Stimulated activated CD8-positive, alpha-beta memory T cell treated with anti-CD3 and anti-CD28 coated beads, Interleukin-4, amount 100 ng/mL, for 1 hour (primary cell): ENCODE measurements at places on chromosomes 3 and 15.

DNA sequence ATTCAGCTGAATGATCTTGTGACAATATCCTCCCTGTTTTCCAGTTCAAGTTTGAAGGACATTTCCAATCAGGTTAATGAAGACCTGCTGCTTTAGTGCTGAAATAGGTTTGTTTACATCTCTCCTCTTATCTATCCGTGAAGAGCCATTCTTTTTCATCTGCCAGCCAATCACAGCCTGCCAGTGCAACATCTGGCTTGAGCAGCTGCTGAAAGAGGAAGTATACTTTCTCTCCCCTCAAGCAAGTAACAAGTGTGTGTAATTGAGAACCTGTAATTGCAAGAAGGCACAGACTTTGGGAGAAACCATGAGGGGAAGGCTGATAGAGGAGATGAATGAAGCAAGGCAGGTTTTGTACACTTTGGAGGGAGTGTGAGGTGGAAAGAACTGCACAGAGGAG is 404.3 kb downstream of the AGBL1 start:
- no peak for DNase-seq

DNA sequence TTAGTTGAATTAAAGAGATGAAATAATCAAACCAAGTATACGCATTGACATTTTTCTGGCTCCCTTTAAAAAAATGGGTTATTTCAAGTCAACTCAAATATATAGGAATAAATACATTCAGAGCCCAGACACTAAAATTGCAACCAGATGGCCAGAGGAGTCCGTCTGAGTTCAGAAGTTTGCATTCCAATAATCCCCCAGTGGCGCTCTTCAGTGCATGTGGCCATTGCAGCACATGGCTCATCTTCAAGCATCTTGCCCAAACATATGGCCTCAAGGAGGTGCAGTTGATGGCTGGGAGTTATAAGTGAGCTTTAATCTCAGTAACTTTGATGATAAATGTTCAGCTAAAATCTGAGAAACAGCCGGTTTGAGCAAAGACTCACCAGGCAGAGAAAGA is 295.8 kb upstream of the LRRN1 start:
- DNase-seq: no peak

- DNase-seq: no peak
These were observed 123.9 kb upstream of the MEF2A start for GRCh38 chr15:99441871-99442251.

GRCh38 chr15:88890495-88890894 is 4.8 kb downstream of the HAPLN3 start:
- DNase-seq: no peak

GRCh38 chr3:131735116-131735515 is 232.3 kb upstream of the MRPL3 start:
- DNase-seq: no peak

- no peak for DNase-seq
These were observed 18.8 kb upstream of the ANKDD1A start for GRCh38 chr15:64892847-64893403.

DNA sequence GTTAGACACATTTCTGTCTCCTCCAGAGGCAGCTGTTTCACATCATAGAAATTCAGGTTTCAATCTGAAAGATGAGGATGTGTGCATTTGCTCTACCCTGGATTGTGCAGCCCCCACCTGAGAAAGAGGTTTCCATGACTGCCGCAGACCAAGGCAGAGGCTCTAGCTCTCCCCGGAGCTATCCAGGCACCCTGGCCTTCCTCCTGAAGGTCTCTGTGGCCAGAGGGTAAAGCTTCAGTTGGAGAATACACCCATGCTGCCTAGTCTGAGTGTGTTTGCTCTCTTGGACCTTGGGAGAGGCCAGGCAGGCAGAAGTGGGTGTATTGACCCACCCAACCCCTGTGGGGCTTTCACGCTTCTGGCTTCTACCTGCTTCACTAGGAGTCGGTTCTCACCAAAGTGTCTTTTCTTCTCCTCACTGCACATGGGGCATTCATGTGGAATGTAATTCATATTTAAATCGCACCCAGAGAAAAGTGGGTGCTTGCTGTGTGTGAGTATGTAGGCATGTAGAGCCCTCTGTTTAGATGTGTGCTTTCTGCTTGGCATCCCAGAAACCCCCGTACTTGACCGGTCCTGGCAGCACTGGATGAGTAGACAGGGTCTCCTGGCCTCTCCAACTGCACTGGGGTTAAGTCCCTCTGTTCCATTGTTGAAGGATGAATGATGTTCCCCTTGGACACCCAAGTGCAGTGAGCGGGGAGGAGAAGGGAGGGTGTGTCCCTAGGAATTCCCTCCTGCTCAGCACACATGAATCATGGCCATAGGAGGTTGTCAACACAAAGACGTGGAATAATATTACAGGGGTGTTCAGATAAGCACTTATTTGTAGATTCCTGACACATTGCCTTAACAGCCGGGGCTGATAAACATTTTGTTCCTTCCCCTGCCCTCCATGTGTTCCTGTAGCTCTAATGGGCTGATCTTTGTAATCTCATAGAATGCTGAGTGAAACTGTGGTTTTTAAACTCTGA is 20.3 kb upstream of the RAB6B start:
- DNase-seq: no peak

DNA sequence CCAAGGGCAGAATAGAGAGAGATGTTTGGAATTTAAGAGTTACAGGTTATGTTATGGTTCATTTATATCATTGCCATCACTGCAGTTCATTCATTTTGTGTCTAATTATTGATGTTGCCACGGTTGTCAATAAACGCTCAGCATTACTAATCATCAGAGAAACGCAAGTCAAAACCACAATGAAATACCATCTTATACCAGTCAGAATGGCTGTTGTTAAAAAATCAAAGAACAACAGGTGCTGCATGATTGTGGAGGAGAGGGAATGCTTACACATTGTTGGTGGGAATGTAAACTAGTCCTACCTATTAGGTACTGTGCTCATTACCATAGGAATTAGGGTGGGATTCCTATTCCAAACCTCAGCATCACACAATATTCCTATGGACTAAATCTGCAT is 350.5 kb downstream of the TIGIT start:
- DNase-seq: no peak

- DNase-seq: no peak
These were observed 20.4 kb downstream of the CD200 start for GRCh38 chr3:112353365-112353764.

DNA sequence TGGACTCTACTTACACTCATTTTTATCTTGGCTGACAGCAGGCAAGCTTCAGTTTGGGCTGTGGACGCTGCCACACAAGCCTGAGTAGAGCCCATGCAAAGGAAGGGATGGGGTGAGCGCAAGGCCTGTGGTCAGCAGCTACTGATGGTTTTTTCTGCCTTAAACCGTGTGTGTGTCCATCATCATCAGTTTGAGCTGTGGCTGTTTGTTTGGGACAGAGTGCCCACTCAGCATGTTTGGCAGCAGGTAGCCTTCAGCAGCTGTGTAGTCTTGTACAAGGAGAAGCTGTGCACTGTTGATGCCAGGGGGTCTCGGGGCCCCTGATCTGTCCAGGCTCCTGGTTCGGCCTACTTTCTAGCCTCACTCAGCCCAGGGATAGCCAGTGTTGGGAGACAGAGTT is 3.5 kb downstream of the RBM15B start:
- DNase-seq: no peak

- no peak for DNase-seq
These were observed 12.5 kb downstream of the GASK1A start for GRCh38 chr3:42991341-42992315.

DNA sequence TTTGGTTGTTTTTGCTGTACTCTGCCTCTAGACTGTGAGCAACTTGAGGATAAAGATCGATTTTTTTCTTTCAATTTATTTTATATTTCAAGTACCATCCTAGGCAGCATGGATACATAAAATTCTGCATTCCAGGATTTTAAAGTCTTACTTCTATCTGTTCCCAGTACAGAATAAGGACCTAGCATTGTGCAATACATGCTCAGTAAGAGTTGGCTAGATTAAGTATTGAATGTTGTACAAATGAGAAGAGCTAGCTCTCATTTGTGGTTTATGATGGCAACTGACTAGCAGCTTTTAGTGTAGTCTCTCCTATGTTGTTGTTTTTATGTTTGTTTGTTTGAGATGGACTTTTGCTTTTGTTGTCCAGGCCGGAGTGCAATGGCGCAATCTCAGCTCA is 222.7 kb downstream of the TP63 start:
- no peak for DNase-seq

DNA sequence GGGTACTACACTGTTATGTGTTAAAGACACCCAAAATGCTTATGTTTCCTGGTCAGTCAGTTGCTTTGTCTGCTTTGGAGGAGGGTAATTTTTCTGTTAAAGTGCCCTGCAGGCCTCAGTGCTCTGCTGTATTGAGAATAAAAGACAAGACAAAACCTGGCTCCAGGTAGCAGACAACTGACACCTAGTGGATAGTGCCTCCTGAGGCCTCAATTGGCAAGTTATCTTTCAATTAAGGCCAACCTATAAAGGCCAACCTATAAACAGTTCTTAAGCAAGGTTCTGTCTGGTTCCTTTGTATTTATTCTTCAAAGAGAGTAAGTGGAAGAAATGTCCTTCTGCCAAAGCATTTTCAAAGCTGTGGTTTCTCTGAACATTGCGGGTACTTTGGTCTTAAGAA is 773.8 kb downstream of the MECOM start:
- no peak for DNase-seq

GRCh38 chr3:196418601-196419000 is 13.6 kb downstream of the UBXN7 start:
- no peak for DNase-seq

- DNase-seq: no peak
These were observed 145.9 kb downstream of the TBL1XR1 start for GRCh38 chr3:177051411-177051810.

- DNase-seq: no peak
These were observed 110.4 kb downstream of the EDEM1 start for GRCh38 chr3:5297895-5298294.

DNA sequence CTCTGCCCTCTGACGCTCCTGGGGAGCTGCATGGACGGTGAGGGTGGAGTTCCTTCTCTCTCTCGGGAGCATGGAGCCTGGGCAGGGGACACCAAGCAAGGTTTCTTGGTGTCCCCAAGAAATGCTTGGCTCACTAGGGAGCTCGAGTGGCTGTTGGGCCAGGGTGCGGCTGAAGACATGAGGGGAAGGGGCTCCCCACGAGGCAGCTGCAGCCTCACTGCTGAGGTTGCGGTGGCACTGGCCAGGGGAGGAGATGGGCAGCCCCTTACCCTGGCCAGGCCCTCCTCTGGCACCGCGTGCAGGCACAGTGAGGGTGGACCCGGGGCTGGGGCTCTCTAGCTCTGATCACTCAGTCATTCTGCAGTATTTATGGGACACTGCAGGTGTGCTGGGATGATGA is 43.5 kb upstream of the SLC41A3 start:
- no peak for DNase-seq

DNA sequence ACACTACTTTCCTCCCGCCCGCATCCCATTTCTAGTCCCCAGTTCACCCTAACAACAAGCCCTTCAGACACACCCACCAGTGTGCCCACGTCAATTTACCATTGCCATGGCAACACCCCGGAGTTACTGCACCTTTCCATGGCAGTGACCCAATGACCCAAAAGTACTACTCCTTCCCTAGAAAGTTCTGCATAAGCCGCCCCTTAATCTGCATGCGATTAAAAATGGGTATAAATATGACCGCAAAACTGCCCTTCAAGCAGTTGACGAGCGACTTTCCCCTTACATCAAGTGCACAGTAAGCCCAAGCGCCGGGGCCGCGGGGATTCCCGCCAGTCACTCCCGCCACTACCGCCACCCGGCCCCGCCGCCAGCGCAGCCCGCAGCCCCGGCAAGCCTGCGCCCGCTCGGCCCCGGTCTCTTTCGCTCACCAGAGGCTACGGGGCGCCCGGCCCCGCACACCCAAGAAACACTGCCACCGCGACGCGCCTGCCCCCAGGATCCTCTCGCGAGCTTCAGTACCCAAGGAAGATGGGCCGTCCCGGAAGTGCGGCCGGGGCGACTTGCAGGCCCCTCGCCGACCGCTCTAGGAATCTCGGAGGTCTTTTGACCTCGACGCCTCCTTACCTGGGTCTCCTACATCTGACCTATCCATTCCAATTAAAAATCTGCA is 27.2 kb upstream of the ZNF502 start:
- peak; percentile 22 for DNase-seq
